ENCODE measurements at places on chromosomes 4 and X.

DNA sequence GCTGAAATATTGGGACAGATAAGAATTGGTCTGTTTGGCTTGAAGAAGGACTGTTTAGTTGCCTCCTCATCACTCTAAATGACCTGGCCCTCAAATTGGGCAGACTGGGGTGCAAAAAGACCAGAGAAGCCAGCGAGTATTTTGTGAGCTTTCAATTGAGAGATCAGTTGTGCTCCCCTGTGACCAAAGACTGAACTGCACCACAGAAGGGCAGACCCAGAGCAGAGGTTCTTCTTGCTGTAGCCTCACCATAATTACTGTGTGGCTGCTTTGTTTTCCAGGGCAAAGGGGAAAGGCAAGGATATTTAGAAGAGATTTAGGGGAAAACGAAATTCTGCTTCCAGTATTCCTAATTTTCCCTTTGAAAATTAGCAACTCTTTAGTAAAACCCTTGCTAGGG lies 104.0 kb upstream of the MBNL3 start:
- DNase-seq, result peak; percentile 84

DNA sequence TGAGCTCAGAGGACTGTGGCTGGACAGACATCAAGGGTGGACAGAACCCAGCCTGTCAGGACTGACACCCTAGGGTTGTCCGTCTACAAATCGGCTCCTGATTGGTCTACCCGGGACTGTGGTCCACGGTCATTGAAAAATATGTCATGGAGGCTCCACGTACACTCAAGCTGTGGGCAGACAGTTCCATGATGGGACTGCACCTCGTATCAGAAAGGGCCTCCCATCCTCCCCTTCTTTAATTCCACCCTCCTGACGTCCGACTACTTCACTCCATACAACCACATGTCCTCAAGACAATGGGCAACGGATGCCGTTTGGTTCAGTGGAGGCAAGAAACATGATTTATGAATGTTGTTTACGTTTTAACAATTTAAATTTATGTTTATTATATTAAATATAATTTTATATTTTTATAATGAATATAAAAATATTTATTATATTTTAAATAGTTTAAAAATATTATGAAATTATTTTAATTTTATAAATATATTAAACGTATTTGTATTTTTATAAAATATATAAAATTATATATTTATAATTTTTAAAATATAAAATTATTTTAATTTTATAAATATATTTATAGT lies 58.0 kb upstream of the SHOX start:
- no peak for DNase-seq

DNA sequence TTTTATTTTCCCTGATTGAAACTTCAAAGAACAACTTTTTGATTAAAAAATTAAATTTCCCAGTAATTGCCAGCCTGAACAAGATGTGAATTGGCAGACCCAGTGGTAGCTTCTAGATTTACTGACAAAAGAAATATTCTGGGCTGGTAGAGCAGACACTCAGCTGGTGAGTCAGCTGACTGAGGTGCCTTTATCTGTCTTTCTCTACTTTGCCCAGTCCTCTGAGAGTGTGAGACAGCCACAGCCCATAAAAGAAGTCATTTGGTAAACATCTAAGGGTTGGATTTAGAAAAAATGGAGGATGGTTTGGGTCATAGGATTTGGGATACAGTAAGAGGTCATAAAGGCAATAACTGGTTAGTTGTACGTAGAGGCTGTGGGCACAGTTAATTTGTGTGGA lies 54.5 kb downstream of the CCSER1 start:
- DNase-seq, result no peak

GRCh38 chr4:186666750-186667149 lies 56.9 kb downstream of the FAT1 start:
- no peak for DNase-seq

GRCh38 chr4:77538574-77539157 lies 67.0 kb upstream of the CXCL13 start:
- DNase-seq, result peak; percentile 75

GRCh38 chrX:141142946-141143345 lies 34.0 kb downstream of the LDOC1 start:
- DNase-seq, result no peak

- no peak for DNase-seq
Measured at GRCh38 chr4:48073567-48074103, 57.1 kb downstream of the NIPAL1 start.

DNA sequence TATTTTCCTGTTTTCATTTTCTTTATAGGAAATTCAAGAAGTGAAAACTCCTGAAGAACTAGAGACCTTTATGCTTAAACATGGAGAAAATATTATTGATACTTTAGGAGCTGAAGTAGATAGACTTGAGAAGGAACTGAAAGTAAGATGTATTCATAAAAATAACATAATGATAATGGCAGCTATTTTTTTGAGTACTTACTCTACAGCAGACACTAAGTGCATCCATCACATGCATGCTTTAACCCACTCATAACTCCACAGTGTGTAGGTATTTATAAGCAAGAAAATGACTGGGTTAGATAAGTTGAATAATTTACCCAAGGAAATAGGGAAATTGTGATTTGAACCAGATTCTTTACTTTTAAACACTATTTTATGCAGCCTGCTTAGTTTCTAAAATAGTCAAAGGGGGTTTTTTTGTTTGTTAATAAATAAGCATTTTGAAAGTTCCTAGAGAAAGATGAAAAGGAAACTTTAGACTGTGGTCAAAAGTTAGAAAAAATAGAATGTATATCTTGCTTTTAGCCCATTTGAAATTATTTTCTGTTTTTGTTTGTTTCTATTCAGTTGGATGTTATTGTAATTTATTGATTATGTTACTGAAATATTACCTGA lies 74.2 kb downstream of the BEND4 start:
- DNase-seq, result no peak

GRCh38 chr4:155032521-155033229 lies 175.8 kb upstream of the NPY2R start:
- DNase-seq, result no peak

DNA sequence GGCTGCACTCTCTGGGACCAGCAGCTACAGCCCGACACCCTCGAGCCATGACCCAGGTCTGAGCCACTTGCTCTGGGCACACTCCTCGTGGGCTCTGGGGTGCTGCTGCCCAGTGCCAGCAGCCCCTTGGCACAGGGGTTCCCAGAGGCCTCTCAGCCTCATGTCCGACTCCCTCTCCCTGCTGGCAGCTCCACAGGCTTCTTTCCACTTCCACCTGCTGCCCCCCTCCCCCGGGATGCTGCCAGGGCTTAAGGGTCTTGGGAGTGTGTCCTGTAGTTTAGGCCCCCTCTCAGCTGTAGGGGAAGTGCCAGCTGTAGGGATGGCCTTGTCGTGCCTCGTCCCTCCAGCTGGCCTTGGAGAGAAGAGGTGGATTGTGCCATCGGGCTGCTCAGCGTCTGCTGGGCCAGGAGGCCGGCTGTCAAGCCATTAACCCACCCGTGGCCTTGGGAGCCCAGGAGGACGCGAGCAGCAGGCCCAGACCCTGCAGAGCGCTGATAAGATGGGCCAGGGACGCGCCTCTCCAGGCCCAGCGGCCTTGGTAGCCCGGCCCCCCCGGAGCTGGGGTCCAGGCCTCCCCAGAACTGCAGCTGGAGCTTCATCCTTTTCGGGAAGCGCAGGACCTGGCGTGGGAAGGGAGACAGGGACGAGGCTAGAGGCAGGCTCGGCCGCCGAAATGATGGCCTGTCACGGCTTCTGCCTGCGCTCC lies 1.0 kb upstream of the USP27X start:
- DNase-seq, result no peak

DNA sequence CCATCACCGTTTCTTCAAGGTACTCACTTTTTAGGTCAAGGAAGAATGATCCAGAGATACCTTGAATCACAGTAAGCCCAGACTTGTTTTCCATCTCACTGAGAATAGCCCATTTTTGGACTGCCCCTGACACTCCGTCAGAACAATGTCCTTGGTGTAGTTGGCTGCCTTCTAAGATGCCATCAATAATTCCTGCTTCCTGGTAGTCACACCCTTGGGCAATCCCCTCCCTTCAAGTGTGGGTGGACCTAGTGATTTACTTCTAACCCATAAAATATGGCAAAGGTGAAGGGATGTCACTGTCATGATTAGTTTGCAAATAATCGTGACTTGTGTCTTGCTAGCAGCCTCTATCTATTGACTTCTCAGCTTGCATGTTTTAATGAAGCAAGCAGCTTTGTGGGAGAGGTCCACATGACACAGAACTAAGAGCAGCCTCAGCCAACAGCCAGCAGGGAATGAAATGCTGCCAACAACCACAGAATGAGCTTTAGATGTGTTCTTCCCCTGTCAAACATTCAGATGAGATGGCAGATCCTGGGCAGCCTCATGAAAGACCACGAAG lies 20.0 kb upstream of the KLHL34 start:
- no peak for DNase-seq

GRCh38 chr4:128287871-128288688 lies 467 bp upstream of the PGRMC2 start:
- peak; percentile 85 for DNase-seq

DNA sequence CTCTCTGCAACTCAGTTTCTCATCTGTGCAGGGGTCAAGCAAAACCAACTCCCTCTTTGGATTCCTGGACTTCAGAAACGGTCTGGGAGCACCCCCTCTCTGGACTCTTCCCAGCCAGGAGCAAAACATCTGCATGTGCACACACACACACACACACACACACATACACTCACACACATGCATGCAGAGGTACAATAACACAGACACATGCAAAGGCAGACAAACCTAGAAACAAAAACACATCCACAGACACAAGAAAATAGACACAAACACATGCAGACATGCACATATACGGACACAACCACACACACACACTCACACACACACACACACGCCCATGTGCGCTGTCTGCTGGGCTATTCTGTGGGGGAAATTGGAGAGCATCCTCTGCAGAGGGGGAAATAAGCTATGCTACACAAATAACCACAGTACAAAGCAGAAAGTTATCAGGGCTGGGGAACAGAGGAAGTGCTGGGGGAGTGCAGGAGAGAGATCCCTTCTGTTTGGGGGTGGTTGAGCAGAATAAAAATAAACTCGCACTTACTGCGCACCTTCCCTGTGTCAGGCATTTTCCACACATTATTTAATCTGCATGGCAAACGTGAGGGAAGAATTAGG lies 19.9 kb downstream of the IQSEC2 start:
- DNase-seq, result no peak

DNA sequence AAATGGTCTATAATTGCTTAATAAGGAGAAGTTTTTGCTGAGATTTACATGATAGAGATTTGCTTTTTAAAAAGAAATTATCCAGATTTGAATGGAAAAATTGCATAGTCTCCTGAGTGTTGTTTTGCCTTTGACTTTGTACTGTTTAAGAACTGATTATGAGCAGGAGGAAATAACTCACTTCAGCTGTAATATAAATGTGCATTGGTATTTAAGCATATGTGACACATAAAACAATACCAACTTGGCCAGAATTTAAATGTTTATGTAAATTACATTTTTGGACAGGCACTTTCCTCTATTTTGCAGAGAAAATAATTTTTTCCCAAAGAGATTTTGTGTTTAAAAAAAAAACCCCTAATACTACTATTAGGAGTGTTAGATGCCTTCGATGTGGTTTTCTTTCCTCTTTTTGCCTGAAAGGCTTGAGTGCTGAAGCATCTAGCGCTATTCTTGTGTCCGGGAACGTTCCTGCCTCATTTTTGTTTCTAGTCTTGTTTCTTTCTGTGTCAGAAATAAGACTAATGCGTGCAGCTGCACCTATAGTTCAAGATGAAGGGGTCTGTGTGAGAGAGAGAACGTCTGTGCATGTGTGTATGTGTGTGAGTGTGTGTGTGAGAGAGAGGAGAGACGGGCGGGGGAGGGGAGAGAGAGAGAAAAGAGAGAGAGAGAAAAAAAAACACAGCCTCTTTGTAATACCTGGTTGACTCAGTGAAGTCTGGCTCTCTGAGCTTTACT lies 60.8 kb downstream of the TBL1X start:
- no peak for DNase-seq

DNA sequence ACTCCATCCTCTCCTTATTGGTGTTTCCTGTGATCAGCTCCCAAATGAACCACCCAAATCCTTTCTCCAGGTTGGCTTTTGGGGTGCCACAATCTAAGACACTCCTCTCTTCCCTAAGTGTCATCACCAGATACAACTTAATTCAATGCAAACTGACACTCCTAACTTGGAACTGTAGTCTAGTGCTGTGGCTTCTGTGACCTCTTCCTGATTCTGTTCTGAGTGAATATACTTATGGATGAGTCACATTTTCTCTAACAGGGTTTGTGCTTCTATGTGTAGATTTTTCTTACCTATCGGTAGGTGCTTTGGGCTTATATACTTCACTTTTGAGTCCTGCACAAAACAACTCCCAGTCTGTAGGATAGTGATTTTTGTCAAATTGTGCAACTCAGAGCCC lies 141.3 kb upstream of the MAOA start:
- no peak for DNase-seq

- DNase-seq, result no peak
Measured at GRCh38 chr4:31059753-31060522, 339.8 kb downstream of the PCDH7 start.

DNA sequence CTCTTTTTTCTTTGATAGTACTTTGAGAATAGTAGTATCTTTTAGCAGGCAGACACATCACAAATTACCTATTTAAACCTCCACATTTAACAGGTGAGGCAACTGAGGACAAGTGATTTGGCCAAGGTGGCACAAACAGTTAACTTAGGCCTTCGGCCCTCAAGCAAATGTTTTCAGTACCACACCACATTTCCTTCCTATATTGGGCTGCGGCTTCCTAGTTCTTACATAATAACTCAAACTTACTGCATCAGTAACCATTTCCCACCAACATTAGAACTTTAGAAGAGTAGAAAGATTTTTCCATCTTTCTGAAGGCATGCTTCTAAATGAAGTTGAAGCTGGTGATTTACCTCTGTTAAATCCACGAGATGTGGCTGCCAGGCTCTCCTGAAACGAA lies 63.2 kb upstream of the SLC4A4 start:
- no peak for DNase-seq

GRCh38 chr4:186915816-186916215 lies 192.2 kb upstream of the FAT1 start:
- DNase-seq, result no peak

GRCh38 chr4:113811359-113811758 lies 49.8 kb upstream of the CAMK2D start:
- DNase-seq, result no peak

- DNase-seq, result no peak
Measured at GRCh38 chrX:25028726-25029125, 13.0 kb upstream of the ARX start.

DNA sequence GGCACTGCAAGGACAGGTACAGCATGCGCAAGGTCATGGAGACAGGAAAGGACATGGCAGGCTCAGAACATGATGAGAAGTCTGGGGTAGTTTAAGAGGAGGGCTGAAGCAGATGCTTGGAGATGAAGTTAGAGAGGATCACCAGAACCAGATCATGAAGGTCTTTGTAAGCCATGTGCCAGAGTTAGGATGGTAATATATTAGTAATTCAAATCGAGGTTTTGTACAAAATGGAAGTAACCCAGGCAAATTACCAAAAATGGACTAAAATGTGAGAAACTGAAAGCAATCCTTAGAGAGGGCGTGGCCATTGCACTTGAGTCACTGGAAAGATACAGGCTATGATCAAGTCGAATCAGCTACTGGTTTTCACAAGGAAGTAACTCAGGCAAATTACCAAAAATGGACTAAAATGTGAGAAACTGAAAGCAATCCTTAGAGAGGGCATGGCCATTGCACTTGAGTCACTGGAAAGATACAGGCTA lies 13.5 kb downstream of the RXFP1 start:
- no peak for DNase-seq
